ENCODE measurements at places on chromosomes 5 and 9. TPM values are rescaled to one million over a fixed set of nuclear protein-coding genes. Genes with fewer than 3 reads are reported as not detected.

Gene DEPDC1B
- 13.6 TPM for total RNA-seq

Gene OTULINL
- total RNA-seq = 0.56 TPM

Gene CNTFR
- not detected for total RNA-seq

Gene FBLL1
- 0.77 TPM for total RNA-seq

Gene PCDHGB6
- total RNA-seq = 2.5 TPM

Gene GLRA1
- not detected for total RNA-seq

Gene TNFSF15
- total RNA-seq = 1.5 TPM

Gene DMRT3
- not detected for total RNA-seq

Measured in regular cardiac myocyte (primary cell).